Activated CD8-positive, alpha-beta memory T cell treated with anti-CD3 and anti-CD28 coated beads for 1 hour (primary cell): ENCODE measurements at places on chromosomes 5 and 9.

DNA sequence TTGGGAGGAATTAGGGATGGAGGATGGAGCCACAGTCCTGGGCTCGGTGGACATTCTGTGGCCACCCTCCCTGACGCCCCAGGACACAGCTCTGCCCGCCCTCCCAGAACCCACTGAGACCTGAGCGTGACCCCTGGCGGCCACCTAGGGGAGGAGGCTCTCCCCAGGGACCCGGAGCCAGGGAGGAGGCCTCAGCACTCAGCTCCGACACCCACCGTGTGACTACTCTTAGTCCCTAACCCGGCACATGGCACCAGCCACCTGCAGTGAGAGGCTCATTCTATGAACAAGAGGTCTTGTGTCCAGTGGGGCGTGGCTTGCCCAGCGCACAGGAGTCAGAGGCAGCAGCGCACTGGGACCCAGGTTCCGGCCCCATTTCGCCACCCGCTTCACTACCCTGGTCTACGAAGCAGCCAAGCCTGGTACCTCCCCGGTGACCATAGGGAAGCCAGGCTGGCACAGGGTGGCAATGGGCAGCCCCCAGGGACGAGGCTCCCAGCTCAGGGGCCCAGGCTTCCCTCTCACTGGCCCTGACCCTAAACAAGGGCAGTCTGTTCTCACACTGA lies 10.2 kb downstream of the SARDH start:
- no peak for DNase-seq

DNA sequence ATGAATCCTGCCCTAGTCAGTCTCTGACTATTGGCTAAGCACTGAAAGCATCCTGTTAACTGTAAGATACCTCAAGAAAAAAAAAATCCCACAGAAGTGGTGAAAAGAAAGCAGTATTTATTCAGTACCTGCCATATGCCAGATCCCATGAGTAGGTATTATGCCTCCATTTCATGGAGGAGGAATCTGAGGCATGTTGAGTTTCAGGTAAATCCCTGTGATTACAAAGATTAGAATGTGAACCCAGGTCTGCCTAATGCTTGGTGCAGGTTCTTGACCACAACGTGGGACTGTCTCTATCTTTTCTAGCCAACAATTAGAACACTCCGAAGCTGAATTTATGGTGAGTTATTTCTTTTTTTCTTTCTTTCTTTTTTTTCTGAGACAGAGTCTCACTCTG lies 30.9 kb downstream of the SH3RF2 start:
- DNase-seq, result no peak

DNA sequence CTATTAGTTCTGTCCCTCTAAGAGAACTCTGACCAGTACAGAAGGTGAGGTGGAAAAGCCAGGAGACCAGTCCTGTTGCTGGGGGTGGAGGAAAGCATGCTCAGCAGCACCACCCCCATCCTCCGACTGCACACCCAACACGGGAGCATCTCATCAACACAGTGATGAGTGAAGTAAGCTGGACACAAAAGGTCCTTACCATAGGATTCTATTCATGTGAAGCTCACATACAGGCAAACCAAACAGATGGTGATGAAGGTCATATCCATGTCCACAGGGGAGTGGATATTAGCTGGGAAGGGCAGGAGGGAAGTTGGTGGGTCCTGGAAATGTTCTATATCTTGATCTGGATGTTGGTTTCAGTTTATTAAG lies 14.8 kb upstream of the MARCHF6 start:
- DNase-seq, result no peak

DNA sequence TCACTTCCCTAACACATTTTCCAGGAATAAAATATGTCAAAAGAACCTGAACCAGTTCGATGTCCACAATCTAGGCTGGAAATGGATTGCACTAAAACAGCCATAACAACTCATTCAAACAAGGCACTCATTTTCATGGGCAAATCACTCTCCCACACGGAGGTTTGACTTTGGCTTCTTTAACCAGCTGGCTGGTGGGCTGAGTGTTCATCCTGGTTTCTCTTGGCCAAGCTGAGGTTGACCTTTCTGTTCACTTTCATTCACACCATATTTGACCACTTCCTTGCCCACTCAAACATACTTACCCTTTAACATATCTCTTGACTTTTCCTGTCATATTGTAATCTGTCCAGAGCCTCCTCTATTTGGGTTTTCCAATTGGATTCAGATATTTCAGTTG lies 5.4 kb downstream of the IL7R start:
- no peak for DNase-seq

DNA sequence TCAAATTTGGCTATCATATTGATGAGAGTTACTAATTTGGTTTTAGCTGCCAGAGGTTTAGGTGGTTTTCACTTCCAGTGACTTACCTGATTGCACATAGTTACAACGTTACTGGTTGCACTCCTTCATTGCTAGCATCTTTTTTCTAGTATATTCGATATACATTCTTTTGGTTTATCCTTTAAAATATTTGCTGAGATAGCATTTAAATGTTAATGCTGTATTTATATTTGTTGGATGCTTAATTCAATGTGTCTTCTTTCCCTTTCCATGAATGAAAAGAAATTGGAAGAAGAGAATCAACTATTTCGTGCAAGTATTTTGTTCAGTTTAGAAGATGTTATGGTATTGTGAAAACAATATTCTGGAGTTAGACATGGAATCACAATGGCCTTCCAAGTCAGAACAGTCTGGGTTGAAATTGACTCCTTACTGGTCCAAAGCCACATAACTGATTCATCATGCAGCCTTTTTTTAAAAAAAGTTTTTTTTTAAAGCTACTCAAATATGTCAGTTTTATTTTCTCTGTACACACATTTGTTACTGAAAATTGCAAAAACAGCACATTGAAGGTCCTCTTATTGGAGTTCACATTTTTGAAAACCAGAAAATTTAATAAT lies 2.2 kb downstream of the SPIN1 start:
- no peak for DNase-seq

DNA sequence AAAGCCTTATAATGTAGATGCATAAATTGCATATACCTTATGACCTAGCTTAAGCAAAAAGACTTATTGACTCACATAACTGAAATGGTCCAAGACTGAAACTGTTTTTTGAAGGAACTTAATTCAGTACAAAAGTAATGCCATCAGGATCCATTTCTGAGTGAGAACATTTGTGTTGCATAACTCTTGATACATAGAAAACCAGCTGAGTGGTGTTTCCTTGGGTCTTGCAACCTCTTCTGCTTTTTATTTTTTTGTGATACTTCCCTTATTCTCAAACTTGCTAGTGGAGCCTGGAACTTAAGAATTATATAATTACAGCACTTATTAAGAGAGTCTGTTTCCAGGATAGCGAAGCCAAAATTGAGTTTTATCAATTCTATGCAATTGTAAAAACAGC lies 272.0 kb downstream of the MAN2A1 start:
- no peak for DNase-seq

DNA sequence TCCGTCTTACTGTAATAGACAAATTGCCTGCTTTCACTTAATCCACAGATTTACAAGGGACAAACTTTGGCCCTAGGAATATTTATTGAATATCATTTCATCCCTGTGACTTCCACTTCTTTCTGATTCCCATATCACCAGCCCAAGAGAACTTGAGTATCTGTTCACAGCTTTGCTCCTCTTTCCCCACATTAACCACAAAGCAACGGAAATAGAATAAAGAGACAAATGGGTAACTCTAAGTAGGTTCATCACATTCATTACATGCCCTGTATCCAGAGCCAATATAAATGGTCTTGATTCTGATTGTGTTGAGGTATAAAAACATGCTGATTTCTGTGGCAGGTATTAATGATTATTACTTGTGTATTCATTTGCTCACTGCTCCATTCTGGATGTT lies 41.9 kb downstream of the TMEM252 start:
- no peak for DNase-seq

GRCh38 chr5:104189909-104190308 lies 627.3 kb upstream of the NUDT12 start:
- no peak for DNase-seq

DNA sequence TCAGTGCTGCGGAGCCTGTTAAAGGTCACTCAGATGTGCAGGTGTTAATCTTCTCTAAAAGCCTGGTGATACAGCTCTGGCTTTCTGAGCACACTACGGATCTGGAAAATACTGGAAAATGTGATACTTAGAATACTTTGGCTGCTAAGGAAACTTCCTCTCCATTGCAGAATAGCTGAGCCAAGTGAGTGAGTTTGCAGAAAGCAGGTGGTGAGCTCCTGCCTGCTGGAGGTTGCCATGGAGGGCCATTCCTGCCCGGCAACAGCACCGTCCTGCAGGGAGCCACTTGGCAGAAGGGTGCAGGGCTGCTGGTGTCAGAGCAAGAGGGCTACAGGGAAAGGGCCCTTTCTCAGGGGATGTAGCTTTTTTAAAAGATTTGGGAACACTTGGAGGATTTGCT lies 40.7 kb downstream of the SECISBP2 start:
- DNase-seq, result no peak

DNA sequence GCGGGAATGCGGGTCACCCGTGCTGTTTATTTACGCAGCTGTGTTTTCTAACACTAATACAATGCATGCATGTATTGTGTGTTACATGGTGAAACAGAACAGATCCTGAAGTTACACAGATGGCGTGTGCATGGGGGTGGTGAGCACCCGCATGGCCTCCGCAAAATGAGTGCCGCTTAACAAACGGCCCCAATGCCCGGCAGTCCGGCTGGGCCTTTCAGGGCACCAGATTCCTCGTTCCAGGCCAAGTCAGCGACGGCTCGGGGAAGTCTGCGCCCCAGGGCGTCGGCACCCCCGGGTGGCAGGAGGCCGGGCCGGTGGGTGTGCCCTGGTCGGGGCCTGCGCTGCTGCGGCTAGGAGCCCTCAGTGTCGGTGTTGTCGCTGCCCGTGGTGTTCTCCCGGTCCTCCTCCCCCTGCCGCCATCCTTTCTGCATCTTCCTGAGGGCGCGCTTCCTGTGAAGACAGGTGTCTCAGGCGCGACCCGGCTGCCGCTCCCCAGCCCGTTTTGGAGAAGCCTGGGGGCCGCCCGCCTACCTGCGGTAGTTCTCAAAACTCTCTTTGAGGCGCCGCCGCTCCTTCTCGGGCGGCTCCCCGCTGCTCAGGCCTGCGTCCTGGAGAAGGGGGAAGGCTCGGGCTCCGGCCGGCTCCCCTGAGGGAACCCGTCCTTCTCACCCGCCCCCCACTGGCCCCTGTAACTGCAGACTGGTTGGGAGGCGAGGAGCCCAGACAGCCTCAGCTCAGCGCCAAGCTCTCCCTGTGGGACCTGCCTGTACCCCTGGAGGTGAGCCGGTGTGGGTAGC lies 605 bp upstream of the DNLZ start:
- DNase-seq, result no peak

DNA sequence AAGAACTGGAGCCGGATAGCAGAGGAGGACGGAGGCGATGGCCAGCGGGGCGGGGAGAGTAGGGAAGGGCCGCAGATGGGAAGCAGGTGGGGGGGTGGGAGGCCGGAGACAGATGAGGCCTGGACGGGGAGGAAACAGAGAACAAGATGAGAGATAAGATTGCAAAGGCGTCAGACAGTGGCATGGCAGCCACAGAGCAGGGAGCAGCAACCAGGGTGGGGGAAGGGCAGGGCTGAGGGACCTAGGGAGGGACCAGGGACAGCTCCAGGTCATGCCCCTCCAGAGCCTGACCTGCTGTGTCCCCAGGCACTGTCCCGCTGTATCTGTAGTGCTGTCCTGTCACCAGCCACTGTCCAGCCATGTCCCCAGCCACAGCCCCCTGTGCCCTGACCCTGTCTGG lies 49.6 kb upstream of the LMX1B start:
- no peak for DNase-seq

GRCh38 chr9:34580358-34580757 lies 9.2 kb downstream of the CNTFR start:
- DNase-seq, result no peak

DNA sequence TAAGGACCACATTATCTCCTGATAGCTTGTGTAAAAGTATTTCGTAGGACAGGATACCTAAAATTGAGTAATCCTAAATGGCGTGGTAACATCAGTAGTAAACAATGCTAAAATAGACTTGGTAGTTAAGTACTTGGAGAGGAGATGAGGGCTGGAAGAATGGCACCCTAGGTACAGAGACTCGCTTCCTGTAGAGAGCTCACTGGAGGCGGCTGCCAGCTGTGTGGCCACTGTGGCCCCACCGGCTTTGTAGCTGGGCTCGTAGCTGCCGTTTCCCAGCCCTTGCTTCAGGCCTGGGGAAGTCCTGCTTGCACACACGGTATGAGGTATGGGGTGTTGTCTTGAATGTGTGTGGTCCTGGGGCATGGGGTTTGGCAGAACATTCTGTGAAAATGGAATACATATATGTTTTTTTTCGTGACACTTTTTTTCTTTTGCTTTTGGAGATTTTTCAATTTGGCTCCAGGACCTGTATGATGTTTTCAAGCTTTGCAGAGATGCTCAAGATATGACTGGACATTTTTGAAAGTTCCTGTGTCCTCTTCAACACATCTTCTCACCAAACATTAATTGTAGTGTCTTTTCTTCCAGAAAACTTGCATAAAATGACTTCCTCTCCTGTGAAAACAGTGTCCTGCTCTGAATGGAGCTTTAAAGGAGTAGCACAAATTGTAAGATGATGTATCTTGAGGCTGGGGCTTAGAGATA lies 58.0 kb downstream of the RCL1 start:
- no peak for DNase-seq

DNA sequence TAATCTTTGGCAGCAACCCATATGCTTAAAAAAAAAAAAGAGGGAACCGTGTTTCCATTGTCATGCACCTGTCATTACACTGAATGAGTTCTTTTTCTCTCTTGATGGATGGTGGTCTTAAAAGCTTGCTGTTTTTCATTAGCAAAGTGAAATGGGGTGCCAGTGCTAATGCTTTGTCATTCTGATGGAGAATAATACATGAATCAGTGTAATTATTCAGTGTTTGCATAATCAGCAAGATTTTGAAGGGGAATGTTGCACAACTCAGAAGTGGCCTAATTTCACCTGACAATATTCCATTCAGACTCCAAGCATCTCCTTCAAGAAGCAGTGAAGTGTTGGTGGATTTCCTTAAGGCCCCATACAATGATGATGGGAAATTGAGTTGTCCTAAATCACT lies 38.1 kb downstream of the MAP1B start:
- no peak for DNase-seq

DNA sequence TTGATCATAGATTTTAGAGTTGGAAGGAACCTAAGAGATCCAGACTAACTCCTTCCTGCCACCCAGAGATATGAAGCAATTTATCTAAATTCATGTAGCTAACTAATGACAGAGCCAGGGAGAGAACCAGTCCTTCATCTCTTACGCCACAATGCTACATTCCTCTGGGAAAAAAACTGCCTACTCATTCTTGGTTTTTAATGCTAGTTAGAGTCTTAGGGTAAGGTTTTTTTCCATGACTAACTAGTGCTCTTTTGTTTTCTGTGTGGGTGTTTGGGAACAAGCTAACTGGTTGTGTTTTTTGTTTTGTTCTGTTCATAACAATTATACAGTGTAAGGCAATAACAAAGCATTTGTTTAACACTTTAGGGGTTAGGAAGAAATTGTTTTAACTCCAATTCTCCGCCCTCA lies 52.4 kb downstream of the SLC44A1 start:
- no peak for DNase-seq
